ENCODE measurements at places on chromosomes 12 and 14.

GRCh38 chr12:108253540-108253939, 85.6 kb downstream of the CMKLR1 start:
- DNase-seq: no peak

DNA sequence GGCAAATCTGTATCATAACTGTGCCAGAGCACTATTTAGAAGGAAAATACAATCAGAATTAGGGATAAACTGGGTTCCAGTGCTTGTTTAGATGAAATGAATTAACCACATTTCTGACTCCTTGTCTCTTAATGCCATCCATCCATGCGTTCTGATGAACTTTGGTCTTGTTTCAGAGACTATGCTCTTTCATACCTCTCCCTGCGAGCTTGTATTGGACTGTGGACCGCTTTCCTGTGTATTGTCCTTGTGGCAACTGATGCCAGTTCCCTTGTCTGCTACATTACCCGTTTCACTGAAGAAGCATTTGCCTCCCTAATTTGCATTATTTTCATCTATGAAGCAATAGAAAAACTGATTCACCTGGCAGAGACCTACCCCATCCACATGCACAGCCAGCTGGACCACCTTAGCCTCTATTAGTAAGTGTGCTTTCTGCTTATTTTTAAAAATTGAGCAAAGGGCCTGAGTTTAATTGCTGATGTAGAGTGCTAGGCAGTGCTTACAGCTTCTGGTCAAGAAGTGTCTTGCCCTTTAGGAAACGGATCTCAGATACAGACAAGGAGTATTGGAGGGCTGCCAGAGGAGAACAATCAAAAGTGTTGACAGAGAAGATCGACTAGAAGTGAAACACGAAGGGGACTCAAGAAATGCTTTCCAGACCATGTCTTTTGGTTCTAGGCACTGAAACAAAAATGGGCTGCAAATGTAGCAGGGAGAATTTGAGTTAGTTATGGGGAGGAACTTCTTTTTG, 46.7 kb downstream of the SLC4A8 start:
- no peak for DNase-seq

DNA sequence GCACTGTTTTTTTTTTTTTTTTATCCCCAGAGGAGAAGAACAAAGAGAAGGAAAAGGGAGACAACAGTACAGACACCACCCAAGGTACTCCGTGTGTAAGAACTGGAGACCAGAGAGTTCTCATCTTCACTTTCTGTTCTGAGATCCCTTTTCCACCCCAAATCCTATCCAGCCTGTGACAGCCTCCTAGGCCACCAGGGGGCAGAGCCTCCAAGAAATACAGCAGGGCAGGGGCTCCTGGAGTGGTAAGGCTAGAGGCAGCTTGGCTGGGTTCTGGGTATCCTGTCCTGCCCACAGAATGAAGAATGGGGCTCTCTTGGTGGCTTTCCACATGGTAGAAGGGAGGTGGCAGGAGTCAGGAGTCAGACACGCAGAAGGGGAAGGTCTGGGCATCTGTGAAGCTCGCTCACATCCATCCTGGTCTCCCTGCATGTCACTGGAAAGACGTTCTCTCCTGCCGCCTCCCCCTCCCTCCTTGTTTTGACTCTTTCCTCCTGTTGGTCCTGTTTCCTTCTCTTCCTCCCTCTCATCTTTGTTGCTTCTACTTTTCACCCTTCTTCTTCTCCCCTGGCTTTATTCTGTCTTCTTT, 12.0 kb downstream of the CLSTN3 start:
- DNase-seq: peak; percentile 17

DNA sequence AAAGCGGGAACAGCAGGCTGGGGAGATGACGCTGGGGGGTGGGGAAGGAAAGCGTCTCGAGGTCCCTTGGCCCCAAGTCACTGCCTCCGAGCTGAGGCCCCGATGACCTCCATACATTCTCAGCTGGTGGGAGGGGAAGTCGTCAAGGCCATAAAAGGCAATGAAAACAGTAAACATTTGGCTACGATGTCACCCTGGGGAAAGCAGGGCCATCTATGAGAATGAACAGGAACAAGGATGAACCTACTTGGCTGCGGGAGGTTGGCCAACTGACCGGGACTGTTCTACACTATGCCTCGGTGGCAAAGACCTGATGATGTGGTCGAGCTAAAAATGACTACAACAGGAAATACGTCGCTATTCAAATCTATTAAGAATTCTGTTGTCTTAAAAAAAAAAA, 19.5 kb downstream of the PRKAB1 start:
- DNase-seq: no peak
